ENCODE measurements at places on chromosomes 5 and 9.

DNA sequence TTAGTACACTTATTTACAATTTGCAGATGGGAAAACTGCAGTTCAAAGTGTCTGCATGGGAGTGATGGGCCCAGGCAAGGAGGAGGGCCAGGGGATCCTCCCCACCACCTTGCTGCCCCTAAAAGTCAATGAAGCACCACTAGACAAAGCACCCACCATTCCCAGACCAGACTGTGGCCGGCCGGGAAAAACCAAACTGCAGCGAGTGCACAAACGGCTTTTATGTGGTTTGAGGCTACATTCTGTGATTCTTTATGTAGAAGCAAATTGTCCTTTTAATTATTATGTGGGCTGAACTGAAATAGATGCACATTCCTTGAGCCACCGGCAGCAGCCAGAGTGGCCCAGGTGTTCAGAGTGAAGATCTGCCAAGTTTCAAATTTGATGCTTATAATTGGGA is 585.3 kb upstream of the KLF4 start:
- DNase-seq: no peak

- no peak for DNase-seq
Observed at GRCh38 chr5:98519571-98519970, 253.9 kb upstream of the RGMB start.

DNA sequence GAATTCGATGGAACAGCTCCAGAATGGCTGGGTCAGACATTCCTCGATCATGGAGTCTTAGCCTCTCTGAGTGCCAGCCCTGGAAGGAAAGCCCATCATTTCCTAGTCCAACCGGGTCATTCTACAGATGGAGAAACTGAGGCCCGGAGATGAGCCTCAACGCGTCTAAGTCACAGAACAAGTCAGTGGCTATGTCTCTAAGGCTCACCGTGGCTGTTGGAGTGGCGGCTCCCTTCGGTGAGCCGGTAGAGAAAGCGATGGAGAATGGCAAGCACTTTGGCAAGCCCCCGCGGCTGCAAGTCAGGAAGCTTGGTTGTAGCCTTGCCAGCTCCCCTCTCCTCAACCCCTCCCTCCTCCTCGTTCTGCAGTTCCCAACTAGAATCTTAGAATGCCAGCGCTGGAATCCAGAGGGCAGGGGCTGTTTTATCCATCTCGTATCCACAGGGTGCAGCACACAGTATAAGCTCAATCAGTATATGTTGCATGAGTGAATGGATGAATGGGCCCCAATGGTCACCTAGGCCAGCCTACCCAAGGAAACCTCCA is 438 bp upstream of the ARSI start:
- no peak for DNase-seq

- no peak for DNase-seq
Observed at GRCh38 chr5:77620405-77620804, 18.1 kb downstream of the OTP start.

DNA sequence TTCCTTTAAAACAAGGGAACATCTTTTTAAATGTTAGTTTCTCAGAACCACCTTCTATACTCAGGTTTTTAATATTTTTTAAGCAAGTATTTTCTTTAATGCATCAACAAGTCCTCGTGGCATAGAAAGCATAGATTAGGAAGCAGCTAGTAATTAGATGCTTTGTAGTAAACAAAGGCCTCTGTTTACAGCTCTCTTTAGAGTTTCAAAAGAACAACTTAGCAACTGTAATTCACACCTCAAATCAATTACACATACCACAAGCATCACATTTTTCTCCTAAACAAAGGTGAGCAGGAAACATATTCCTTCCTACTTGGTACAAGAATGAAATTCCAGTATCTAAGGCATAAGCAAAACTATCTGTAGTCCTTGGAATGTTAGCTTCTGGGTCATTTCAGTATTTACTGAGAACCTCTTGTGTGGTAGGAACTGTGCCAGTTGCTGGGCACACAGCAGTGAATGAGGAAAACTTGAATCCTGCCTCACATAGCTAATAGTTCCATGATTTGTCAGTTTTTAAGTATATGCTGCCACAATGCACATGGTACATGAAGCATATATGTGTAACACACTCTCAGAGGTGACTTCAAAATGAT is 249.1 kb downstream of the CEMIP2 start:
- no peak for DNase-seq

GRCh38 chr9:69759021-69759420 is 790 bp downstream of the PTAR1 start:
- no peak for DNase-seq

DNA sequence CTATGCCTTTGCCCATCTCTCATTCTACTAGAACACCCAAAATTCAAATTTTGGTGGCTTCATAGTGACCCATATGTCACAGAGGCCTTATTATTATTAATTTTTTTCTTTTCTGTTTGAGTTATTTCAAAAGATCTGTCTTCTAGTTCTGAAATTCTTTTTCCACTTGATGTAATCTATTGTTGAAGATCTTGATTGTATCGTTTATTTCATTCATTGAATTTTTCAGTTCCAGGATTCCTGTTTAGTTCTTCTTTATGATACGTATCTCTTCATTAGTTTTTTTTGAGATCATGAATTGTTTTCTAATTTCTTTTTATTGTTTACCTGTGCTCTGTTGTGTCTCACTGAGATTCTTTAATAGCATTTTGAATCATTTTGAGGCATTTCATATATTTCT is 24.6 kb upstream of the APBA1 start:
- DNase-seq: no peak

- DNase-seq: no peak
Observed at GRCh38 chr5:178507151-178507932, 82.9 kb downstream of the COL23A1 start.

DNA sequence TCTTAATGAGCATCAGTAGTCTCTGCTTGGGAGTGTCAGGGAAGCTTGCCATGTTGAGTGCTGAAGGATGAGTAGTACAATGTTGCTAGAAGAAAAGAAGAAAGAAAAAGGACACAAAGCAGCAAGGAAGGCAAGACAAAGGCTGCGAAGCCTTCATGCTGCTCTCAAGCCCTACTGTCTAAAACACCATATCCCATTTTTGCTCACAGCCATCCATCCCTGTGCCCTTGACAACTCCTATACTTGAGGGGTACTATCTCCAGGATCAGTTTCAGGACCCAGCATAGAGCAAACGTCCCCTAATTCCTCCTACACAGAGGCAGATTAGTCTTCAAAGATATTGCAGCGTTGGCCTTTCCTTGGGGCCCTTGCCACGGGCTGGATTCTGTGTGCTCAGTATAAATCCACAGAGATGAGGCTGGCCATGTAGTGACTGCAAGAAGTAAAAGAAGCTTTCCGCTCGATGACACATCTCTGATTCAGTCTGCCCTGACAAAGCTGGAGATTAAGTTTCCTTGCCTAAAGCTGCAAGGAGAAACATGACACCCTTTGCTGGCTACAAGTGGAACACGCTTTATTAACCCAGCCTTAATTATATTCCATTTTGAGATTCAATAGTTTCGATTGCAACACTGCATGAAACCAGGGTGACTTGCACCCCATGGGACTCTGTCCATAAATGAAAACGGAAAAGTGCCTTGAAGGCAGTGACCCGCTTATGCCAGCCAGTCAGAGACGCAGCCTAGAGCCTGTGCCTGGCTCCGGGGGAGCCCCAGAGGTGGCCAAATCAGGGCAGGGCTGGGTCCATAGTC is 304.6 kb downstream of the ACTL7B start:
- DNase-seq: no peak

DNA sequence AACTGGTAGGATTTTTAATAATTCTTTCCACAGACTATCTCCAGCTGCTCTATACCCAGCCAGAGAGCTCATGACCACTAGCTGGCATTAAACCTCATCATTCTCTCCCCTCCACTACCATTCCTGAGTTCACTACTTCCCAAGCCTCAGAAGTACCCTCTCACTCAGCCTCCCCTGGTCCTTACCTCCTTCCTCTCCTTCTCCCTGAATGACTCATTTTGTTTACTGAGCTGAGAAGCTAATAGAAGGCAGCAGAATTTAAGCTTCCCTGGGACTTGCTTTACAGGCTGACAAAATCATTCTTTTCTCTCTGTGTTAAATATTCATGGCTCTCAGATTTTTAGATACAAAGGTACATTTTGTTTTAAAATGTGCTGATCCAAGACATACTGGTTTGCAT is 305.4 kb downstream of the TLR4 start:
- DNase-seq: no peak

DNA sequence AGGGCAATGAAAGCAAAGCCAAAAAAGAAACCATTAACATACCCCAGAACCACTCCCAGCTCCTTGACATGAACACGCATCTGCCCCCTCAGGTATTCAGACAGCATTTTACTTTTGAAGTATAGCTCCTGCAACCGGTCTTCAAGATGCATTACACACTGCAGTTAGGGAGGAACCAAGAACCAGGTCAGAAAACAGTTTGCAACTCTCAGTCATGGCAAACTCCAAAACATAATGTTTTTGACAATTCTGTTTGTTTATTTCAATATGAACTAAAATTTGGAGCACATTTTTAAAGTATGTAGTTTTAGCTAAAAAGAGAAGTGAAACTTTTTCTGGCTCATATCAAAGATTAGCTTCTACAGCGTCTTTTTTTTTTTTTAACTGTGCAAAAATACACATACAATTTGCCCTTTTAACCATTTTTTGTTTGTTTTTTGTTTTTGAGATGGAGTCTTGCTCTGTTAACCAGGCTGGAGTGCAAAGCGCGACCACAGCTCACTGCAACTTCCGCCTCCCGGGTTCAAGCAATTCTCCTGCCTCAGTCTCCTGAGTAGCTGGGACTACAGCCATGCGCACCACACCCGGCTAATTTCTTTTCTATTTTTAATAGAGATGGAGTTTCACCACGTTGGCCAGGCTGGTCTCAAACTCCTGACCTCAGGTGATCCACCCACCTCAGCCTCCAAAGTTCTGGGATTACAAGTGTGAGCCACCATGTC is 12.2 kb upstream of the RAPGEF6 start:
- DNase-seq: no peak

DNA sequence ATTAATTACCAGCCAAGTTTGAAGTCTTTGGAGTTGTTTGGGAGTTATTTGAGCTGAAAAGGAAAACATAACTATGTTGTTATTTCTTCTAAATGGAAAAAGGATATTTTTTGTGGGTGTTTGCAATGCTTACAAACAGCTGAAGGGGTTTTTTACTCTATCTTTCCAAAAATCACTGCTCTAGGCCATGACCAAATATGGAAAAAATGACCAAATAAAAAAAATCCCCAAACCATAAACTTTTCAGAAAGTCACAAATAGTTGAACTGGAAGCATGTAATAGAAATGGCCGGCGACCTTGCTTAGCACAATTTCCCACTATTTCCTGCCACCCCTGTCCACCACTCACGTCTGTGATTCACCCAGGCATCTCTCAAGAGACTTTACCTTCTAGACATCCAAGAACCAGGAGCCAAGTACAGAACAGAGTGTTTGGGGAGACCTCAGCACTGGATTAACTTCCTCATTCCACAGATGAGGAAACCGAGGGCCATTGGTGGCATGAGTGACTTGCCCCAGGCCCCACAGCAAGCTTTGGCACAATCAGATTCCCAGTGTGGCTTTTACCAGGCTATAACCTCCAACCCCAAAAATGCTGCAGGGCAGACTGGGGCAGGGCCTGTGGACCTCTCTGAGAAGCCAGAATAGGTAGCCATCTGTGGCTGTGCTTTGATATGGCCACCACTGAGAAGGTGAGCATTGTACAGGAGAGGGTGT is 84.5 kb downstream of the NRG2 start:
- DNase-seq: no peak

- no peak for DNase-seq
Observed at GRCh38 chr9:111300140-111300735, 29.8 kb downstream of the OR2K2 start.

DNA sequence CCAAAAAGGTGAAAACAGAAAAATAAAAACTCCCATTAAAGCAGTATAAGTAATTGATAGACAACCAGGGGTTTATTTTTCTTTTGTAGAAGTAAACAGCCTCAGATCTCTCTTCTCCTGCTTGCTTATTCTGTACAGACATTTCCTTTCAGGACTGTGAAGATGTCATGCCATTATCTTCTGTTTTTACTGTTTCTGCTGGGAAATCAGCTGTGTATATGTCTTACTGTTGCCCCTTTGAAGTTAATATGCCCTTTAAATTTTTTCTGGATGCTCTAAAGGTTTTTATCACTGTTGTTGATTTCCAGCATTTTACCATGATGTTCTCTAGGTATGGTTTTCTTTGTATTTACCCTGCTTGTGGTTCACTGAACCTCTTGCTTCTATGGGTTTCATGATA is 199.5 kb downstream of the NXNL2 start:
- no peak for DNase-seq

DNA sequence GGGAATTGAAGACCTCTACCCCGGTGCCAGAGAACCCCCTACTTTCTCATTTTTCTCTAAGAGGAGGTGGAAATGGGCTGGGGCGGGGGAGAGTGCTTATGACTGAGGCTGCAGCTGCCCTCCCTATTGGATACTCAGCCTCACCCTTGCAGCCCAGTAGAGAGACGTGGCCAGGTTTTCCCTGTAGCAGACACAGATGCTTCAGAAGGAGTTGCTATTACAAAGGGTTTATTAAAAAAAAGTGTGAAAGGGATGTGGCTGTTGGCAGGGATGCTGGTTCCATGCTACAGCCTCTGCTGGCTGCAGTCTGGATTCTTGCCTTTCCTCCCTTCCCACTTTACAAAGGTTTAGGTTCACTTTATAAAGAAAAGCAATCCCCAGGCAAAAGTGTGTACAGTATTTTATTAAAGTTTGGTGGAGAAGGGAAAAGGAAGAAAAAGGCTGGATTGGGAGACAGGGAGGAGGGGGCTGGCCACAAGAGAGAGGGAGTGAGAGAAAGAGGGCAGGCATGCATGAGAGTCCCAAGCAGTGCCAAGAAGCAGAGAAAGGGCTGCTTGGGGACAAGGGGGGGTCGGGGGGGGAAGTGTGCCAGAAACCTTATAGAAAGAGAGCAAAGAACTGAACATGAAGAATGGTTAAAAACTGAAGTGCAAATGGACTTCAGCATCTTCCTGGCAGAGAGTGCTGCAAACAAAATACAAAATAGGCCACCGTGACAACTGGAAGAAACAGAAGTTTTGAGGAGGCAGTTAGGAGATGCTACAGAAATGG is 29.5 kb upstream of the NFIB start:
- peak; percentile 100 for DNase-seq

DNA sequence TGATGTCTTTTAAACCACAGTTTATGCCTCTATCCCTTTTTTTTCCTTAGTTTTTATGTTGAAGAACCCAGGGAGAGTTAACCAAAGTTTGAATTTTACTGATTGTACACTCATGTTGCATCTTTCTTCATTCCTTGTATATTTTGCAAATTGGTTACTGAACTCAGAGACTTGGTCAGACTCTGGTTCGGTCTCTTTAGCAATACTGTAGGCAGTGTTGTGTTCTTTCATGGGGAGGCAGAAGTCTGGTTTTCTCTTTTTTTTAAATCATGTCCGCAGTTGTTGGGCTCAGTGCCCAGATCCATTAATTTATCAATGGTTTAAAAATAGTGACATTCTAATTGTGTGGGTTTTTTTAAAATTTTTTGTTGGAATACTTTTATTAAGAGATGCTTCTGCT is 23.4 kb downstream of the UBE2R2 start:
- no peak for DNase-seq

GRCh38 chr5:96871027-96871399 is 5.3 kb upstream of the ERAP2 start:
- no peak for DNase-seq

Measured in NCI-H446 (cell line).